Astrocyte of the spinal cord (primary cell): ENCODE measurements at places on chromosomes 1 and 21.

DNA sequence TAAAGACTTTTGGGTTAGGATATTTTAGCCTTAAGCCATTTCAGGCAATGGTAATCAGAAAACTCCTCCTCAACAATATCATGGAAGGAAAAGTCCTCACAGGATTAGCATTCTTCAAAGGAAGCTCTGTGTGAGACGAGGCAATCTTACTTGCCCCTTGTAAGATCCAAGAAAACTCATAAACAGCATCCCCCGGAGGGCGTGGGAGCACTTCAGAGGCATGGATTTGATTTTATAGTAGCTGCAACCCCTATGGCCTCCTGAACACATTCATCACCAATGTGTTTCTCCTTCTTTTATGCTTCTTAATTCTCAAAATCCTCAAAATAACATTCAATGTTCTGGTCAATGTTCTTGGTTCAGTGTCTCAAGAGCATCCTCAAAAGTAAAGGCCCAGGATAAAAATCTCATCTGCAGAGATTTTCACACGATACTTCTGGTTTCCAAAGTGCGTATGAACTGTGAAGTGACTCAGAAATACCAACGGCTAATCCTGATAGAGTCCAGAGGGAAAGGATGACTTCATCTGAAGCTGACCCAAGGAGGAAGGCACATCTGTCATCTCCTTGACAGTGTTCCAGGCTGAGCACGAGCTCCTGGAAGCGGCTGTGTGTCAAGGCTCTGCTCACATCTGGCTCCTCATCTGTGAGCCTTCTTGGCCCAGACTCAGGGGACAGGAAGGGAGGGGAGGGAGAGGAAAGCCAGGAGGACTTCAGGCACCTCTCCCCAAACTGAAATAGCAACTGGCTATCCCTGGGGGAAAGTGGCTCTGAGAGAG is 49.3 kb upstream of the PSEN2 start:
- DNase-seq = peak; percentile 97

DNA sequence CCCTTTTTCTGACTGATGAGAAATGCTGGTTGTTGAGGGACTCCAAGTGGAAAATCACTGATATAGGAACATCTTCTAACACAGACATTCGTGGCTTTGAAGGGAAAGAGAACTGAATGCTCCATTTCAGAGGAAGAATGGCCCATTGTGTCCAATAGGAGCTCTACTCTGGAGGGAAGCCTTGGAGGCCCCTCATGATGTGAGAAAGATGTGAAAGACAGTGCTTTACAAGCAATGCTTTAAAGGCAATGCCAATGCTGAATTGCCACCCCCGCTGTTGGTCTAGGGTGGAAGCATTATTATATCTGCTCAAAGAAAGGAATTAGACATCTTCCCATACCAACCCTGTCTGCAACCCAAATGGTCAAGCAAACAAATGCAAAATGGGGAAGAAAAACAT is 13.7 kb downstream of the NMNAT2 start:
- no peak for DNase-seq

DNA sequence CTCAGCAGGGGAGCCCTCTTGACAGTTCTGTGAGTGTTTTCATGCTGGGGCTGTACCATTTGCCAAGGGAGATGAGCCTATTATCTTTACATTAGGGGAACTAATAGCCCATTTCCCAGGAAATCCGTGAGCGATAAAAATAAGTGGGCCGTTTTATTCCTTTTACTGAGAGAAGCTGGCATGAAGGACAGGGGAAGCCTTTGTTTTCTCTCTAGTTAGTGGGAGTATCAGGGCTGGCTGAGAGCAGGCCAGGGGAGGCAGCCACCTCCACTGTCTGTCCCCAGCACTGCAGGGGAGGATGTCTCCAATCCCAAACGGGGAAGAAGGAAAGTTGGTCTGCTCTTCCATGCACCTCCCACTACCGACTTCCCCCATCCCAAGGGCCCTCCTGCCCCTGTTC is 2.5 kb downstream of the UBL4B start:
- DNase-seq = no peak

DNA sequence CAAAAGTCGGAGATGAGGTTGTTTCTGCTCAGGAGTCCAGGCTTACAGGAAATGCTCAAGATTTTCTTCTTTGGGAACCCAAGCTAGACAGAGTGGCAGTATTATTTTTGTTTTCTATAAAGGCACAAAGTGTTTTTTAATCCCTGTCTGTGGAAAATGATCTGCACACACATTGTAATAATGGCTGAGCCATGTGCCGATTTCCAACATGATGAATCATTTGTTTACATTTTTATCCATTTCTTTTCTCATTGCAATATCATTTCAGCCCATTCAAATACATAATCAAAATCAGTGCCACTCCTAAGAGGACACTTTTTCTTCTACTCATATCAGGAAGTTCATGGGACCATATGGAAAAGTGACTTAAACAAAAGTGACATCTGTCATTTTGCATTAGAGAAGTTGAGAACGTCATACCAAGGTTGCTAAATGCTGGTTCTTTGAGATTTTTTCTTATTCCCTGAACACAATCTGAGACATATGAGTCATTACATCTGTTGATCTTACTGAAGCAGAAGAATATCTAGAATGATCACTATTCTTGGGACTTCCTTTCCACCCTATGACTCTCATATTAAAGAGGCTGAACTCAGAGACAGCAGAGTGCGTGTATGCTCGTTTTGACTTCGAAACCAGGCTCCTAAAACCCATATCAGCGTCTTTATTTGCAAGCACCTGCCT is 44.9 kb downstream of the ACTA1 start:
- peak; percentile 34 for DNase-seq

GRCh38 chr1:162919034-162919433 is 58.1 kb upstream of the CCDC190 start:
- DNase-seq = no peak

GRCh38 chr21:33212159-33212851 is 17.4 kb upstream of the IFNAR2 start:
- peak; percentile 6 for DNase-seq

DNA sequence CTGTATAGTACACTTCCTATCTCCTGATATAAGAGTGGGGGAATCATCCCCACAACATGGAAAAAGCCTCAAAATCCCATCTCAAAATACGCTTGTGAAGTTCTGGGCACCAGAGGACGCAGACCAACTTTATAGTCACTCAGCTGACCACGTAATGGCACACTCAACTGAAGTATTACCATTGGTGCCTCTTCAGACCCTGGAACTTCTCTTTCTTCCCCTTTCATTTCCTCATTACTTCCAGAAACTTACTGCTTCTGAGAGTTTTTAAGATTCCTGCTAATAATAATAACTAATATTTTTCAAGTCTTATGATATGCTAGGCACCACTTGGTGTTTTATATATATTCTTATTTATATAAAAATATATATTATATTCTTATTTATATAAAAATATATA is 202.6 kb downstream of the PTPRC start:
- no peak for DNase-seq

- DNase-seq = no peak
These were observed 41.5 kb downstream of the CBS start for GRCh38 chr21:43034101-43034500.

DNA sequence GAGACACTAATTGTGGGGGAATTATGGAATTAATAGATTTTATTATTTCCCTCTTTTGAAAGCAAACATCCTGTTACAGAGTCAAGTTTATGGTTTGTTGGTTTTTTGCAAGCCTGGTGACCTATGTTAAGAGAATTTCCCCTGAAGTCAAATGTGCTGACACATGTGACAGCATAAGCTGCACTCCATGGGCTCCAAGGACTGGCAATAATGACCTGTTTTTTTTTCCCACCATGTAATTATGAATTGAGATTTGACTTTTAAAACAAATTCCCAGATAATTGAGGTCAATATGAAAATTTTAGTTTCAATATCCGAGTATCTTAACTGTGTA is 242.5 kb upstream of the SGIP1 start:
- no peak for DNase-seq

DNA sequence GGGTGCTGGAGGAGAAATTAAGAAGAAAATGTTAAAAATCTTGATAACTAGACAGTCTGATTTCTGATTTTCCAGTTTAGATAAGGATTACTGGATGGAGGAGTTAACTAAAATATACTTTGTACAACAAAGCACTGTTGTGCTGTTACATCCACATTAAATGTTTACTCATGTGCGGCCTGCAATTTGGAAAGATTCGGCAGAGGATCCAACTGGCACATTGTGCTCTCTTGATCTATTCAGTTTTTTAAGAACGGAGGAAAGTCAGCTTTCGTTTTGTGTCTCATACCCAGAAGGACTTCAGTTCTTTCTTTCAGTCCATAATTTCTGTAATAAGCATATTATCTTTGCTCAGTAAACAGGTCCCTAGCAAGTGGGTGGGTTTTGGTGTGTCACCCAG is 52.5 kb downstream of the UCK2 start:
- no peak for DNase-seq

DNA sequence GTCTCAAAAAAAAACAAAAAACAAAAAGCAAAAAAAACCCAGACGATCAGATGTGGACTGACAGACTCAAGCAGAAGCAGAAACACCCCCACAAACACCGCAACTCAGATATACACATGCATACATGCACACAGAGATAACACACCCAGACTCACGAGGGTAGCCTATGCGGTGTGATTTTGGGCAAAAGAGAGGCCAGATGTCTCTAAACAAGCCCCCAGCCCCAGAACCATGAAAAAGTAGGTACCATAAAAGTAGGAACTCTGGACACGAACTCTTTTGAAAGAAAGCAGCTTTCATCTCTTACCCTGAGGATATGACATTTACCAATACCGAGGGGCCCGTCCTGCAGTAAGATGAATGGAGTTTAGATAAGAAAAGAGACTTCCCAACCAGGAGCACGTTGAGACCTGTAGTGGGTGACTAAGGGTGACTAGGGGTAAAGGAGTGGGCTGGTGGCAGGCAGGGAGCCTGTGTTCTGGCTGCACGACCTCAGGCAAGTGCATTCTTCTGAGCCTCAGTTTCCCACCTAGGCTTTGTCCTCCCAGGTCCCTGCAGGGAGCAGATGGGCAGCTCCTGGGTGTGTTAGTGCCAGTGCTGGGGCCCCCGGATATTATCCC is 1.5 kb upstream of the TINAGL1 start:
- no peak for DNase-seq

DNA sequence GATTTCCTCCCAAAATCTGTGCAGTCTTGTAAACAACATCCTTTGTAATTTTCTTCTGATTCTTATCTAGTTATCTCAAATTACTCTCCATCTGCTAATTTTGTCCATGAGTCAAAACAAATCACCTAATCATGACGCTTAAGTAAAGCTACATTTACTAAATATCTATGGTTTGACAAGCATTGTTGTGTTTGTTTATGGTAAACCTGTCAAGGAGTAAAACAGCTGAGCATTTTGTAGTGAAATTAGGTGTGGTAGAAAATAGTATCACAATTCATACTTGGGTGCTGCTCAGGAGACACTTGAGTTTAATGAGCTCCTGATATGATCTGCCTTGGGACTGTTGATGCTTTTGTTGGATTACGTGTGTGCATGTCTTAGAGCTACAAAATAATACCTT is 11.6 kb downstream of the TIPRL start:
- DNase-seq = no peak

DNA sequence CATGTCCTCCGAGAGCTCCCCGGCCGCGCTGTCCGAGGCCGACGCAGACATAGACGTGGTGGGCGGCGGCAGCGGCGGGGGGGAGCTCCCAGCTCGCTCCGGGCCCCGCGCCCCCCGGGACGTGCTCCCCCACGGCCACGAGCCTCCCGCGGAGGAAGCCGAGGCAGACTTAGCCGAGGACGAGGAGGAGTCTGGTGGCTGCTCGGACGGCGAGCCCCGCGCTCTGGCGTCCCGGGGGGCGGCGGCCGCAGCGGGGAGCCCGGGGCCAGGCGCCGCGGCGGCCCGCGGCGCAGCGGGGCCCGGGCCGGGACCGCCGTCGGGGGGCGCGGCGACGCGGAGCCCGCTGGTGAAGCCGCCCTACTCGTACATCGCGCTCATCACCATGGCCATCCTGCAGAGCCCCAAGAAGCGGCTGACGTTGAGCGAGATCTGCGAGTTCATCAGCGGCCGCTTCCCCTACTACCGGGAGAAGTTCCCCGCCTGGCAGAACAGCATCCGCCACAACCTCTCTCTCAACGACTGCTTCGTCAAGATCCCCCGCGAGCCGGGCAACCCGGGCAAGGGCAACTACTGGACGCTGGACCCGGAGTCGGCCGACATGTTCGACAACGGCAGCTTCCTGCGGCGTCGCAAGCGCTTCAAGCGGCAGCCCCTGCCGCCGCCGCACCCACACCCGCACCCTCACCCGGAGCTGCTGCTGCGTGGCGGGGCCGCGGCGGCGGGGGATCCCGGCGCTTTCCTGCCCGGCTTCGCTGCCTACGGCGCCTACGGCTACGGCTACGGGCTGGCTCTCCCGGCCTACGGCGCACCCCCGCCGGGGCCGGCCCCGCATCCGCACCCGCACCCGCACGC is 547 bp downstream of the FOXD2 start:
- DNase-seq = no peak

- no peak for DNase-seq
These were observed 109.0 kb downstream of the JAK1 start for GRCh38 chr1:64857347-64857746.

DNA sequence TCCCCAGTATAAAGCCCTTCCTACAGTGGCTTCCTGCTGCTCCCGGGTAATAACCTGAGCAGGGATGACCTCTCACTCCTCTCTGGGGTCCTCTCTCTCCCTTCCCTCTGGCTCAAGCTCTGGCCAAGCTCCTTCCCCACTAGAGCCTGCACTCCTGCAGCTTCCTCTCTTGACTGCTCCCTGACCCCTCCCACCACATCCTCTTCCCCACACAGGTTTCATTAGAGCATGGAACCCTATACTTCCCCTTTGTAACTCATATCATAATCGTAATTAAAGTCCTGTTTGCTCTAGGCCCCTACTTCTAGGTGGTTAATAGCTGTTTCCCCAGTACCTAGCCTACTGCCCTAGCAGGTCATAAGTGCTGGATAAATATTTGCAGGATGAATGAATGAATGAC is 146.2 kb downstream of the C1orf21 start:
- DNase-seq = no peak

- DNase-seq = no peak
These were observed 16.4 kb upstream of the KCNN3 start for GRCh38 chr1:154886281-154887015.

DNA sequence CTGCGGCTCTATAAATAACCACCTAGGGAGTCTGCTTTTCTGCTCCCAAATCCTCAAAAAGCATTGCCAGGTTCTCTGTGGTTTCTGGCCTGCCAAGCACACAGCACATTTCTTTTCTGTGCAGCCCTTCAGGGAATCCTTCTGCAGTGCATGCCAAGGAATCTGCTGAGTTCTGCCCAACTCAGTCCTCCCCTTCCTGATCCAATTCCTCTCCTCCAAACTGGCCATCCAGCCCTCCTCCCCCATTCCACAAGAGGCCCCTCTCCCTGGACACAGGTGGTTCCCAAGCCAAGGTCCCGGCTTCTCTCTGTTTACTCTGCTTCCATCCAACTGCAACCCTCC is 61.8 kb downstream of the HIVEP3 start:
- peak; percentile 69 for DNase-seq
